ENCODE measurements at places on chromosomes 13 and 19. TPM values are rescaled to one million over a fixed set of nuclear protein-coding genes. Genes with fewer than 3 reads are reported as not detected.

CYP4F2 gene
- total RNA-seq, result 0.31 TPM

PRSS57 gene
- total RNA-seq, result not detected

ZNF433 gene
- 13.6 TPM for total RNA-seq

ZNF763 gene
- 9.8 TPM for total RNA-seq

DNA sequence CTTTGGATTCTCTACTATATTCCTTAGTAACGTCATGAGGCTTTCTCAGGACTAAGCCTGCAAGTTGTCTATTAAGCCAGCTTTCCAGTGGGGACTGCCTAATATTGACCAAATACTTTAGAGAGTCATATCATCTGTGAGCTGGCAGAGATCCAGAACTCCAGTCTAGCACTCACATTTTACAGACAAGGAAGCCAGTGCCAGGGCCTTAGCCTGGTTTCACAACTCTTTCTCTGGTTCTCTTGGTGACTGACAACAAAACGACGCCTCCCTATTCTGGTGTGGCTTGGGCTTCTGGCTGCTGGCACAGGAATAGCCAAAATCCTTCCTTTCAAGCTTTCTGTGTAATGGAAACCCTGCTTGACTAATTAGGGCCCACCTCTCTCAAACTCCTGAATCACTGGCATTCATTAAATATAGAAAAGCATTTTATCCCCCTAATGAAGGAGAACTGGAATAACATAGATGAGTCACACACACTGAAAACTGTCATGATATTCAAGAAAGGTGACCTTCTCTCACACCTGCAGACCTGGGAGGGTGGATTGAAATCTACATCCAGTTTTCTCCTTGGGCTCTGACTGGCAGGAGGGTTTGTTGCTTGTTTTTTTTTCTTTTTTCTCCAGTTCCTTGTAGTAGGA lies 75.2 kb upstream of the UBL3 start:
- H3K36me3 ChIP-seq, result no peaks in the 10 kb centered on the region
- H3K4me1 ChIP-seq, result peaks cover 10% of the 10 kb centered on the region
- DNase-seq, result peak; percentile 53
- no peaks in the 10 kb centered on the region for H3K27me3 ChIP-seq
- peak overlapping the region; percentile 52 for H3K27ac ChIP-seq
- no peak overlapping the region for H3K4me3 ChIP-seq

GRCh38 chr19:3007975-3008374 lies 21.1 kb downstream of the TLE2 start:
- no peak for DNase-seq
- H3K4me1 ChIP-seq, result no peaks in the 10 kb centered on the region
- peaks cover 8% of the 10 kb centered on the region for H3K36me3 ChIP-seq
- H3K4me3 ChIP-seq, result no peak overlapping the region

DNA sequence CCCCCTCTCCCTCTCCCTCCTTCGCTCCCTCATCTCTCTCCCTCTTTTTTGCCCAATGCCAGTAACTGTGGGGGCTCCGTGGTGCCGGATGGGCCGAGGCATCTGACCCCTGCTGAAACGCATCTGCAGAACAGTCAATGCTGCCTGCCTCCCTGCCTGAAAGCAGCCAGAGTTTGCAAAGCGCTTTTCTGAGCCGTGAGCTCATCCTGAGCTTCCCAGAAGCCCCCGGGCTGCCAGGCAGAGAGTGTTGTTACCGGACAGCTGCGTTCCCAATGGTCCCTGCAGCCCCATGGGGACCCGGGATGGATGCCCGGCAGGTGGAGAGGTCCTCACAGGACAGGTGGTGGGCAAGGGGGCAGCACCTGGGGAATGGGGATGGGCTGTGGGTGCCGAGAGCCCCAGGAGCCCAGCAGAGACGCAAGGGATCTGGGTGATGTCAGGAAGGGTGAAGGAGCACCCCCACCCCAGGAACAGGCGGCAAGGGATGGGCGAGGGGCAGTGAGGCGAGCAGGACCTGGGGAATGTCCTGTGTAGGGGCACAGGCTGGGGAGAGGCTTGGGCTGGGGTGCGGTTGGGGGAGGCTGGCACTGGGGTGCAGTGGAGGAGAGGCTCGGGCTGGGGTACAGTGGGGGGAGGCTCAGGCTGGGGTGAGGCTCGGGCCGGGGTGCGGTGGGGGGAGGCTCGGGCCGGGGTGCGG lies 33.0 kb downstream of the GPX4 start:
- no peak overlapping the region for H3K27ac ChIP-seq
- H3K27me3 ChIP-seq, result no peaks in the 10 kb centered on the region
- H3K36me3 ChIP-seq, result no peaks in the 10 kb centered on the region

DNA sequence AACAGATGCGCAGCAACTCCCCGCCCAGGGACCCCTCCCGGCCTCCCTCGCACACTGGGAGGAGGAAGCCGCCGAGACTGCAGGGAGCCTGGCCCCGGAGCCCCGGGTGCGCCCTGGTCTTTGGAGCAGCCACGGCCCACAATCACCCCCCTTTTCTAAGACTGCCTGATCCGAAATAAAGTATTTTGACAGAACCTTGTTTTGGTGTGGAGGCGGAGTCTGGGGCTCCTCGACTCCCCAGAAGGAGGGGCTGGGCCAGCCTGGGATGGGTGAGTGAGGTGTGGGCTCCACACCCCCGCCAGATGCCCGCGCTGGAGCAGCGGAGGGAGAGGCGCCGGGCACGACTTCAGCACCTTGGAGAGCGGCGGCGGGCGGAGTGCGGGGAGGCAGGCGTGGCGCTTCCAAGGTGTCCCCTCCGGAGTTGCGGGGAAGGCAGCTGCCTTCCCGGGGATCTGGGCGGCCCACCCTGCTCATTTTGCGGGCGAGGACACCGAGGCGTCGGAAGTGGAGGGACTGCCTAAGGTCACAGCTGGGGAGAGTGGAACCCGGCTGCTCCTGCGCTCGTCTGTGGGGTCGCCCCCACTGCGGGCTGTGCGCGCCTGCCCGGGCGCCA lies 9.4 kb downstream of the SIRT6 start:
- H3K36me3 ChIP-seq, result no peaks in the 10 kb centered on the region
- no peaks in the 10 kb centered on the region for H3K27me3 ChIP-seq
- no peak overlapping the region for H3K4me3 ChIP-seq
- peak; percentile 84 for DNase-seq

DNA sequence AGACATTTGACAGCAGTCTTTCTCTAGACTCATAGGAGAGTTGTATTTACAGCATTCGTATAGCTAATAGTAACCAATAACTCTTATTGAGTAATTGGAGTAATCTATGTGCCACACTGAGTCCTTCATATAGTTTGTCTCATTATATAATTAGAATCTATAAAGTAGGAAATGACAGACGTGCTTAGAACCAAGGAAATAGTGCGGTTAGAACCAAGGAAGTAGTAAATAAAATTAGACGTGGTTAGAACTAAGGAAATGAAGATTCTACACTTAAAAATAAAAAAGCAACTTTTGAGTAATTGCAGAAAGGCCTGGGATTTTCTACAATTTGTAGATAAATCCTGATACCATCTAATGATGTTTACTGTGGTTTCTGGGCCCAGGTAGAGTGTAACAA lies 107.8 kb upstream of the TNFSF11 start:
- no peaks in the 10 kb centered on the region for H3K4me1 ChIP-seq
- no peak overlapping the region for H3K4me3 ChIP-seq
- H3K36me3 ChIP-seq, result no peaks in the 10 kb centered on the region
- DNase-seq, result no peak

GRCh38 chr13:63304497-63304896 lies 1888.8 kb upstream of the PCDH20 start:
- DNase-seq, result no peak
- H3K27ac ChIP-seq, result no peak overlapping the region
- H3K27me3 ChIP-seq, result no peaks in the 10 kb centered on the region
- H3K36me3 ChIP-seq, result no peaks in the 10 kb centered on the region

- no peak for DNase-seq
- no peaks in the 10 kb centered on the region for H3K36me3 ChIP-seq
- no peaks in the 10 kb centered on the region for H3K27me3 ChIP-seq
These were observed 621.1 kb upstream of the KLHL1 start for GRCh38 chr13:70729369-70729768.

Measured in kidney (tissue), 22 donors.